Panc1 (cell line): ENCODE measurements at places on chromosomes 4 and X.

GRCh38 chr4:45663628-45664081, 460.2 kb downstream of the GABRG1 start:
- H3K27me3 ChIP-seq, result no peaks in the 10 kb centered on the region
- no peaks in the 10 kb centered on the region for H3K36me3 ChIP-seq
- no peak for DNase-seq
- H3K27ac ChIP-seq, result no peak overlapping the region

DNA sequence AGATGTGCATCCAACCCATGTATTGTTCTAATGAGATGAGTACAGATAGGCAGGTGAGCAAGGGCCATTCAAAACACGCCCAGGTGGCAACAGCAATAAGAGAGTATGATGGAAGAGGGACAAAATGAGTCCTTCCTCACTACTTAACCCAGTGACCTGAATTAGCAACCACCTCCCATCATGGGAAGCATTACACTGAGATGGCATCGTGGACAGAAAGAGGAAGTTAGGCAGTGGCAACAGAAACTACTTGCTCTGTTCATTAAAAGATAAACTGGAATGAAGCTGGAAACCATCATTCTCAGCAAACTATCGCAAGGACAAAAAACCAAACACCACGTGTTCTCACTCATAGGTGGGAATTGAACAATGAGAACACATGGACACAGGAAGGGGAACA, 17.2 kb downstream of the RXFP1 start:
- H3K27ac ChIP-seq, result no peak overlapping the region
- no peaks in the 10 kb centered on the region for H3K36me3 ChIP-seq
- no peaks in the 10 kb centered on the region for H3K4me1 ChIP-seq
- no peak overlapping the region for H3K4me3 ChIP-seq
- DNase-seq, result no peak

- H3K4me3 ChIP-seq, result no peak overlapping the region
- no peaks in the 10 kb centered on the region for H3K27me3 ChIP-seq
- no peaks in the 10 kb centered on the region for H3K4me1 ChIP-seq
- no peak overlapping the region for H3K27ac ChIP-seq
Measured at GRCh38 chr4:37816719-37817118, 9.8 kb upstream of the PGM2 start.

DNA sequence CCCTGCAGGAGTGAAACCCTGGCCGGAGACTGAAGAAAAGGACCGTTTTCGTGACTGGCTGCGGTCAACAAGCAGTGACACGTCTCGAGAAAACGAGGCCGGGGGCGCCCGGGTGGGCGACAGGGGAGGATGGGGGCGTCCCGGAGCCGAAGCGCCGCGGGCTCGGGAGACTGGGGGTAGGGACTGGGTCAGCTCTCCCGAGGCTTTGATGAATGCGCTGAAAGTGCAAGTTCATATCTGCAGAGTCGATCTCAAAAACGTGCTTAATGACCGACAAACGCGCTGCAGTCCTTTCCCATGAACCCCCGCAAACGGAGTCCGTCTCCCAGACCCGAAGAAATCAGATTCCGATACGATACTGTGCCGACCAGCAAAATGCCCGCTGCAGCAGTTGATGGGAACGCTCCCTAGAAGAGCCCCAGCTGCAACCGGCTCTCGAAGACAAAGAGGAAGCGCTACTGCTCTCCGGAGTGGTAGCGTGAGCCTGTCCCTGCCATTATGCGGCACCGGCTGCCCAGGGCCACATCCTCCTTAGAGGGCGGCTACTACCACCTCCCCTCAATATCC, 806 bp upstream of the CD99L2 start:
- no peak for DNase-seq
- H3K27ac ChIP-seq, result peak overlapping the region; percentile 81
- peak overlapping the region; percentile 80 for H3K4me3 ChIP-seq
- no peaks in the 10 kb centered on the region for H3K36me3 ChIP-seq
- no peaks in the 10 kb centered on the region for H3K27me3 ChIP-seq

DNA sequence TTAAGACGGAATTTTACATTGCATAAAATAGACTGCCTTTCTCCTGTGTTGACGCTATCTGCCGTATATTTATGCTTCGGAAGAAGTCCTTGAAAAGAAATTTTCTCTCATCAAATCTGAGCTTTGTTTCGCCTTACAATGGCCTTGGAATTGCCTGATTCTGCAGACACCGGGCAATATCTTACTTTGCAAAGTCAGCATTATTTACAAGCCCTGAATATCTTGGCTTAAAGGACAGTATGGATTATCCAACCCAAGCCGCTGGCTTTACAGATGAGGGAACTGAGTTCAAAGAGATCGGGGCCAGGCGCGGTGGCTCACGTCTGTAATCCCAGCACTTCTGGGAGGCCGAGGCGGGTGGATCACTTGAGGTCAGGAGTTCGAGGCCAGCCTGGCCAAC, 1.1 kb upstream of the MANBA start:
- H3K27me3 ChIP-seq, result no peaks in the 10 kb centered on the region
- no peak overlapping the region; the same call in 1 of the 2 replicates for H3K4me3 ChIP-seq
- no peak overlapping the region for H3K27ac ChIP-seq
- peaks cover 7% of the 10 kb centered on the region for H3K4me1 ChIP-seq
- H3K36me3 ChIP-seq, result no peaks in the 10 kb centered on the region; the same call in 1 of the 2 replicates

DNA sequence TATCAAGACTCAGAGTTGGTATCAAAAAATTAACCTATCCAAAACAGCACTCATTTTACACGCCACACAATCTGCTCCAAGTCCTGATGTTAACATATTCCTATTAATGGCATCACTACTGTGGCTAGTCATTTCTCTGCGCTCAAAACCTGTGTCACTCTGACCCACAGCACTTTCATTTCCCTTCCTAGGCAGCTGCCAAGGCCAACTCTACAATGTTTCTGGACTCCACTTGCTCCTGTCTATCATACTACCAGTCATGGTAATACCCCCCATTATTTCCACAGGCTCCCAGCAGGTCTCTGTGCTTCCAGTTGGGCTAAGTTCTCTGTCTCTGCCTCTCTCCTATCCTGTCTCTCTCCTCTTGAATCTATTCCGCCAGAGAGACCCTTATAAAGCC, 323.6 kb downstream of the NR3C2 start:
- no peak overlapping the region for H3K4me3 ChIP-seq
- H3K27me3 ChIP-seq, result no peaks in the 10 kb centered on the region
- H3K36me3 ChIP-seq, result no peaks in the 10 kb centered on the region
- no peak overlapping the region for H3K27ac ChIP-seq

GRCh38 chr4:88811904-88812303, 114.3 kb upstream of the NAP1L5 start:
- H3K36me3 ChIP-seq, result no peaks in the 10 kb centered on the region
- DNase-seq, result no peak
- no peaks in the 10 kb centered on the region for H3K27me3 ChIP-seq
